Glomerular endothelial cell (primary cell): ENCODE measurements at places on chromosomes 4 and X. TPM values are rescaled to one million over a fixed set of nuclear protein-coding genes. Genes with fewer than 3 reads are reported as not detected.

Gene CENPI
- 3.4 and 5.0 TPM in 2 replicates for total RNA-seq

Gene DGAT2L6
- total RNA-seq, result not detected in 2 replicates

Gene ABLIM2
- total RNA-seq, result 0.29 and 0.99 TPM in 2 replicates

Gene ANK2
- total RNA-seq, result 4.1 and 6.1 TPM in 2 replicates

Gene GK
- 1.9 and 2.1 TPM in 2 replicates for total RNA-seq

Gene SYN1
- 0.15 and 0.88 TPM in 2 replicates for total RNA-seq

Gene CSAG1
- not detected in 2 replicates for total RNA-seq

Gene C4orf17
- total RNA-seq, result not detected in 2 replicates

Gene CCKAR
- not detected in 2 replicates for total RNA-seq

Gene STATH
- not detected in 2 replicates for total RNA-seq

Gene TRAPPC2
- 12.3 and 14.2 TPM in 2 replicates for total RNA-seq

Gene VSIG1
- 0.44 and 1.6 TPM in 2 replicates for total RNA-seq

Gene ZNF630
- 2.0 TPM in 2 replicates for total RNA-seq

Gene ARHGAP6
- 1.5 and 1.7 TPM in 2 replicates for total RNA-seq

Gene PLS3
- 268 and 293 TPM in 2 replicates for total RNA-seq

Gene XG
- total RNA-seq, result 0.05 TPM in 1 of 2 replicates, not detected in the other

Gene HPF1
- total RNA-seq, result 17.9 and 20.6 TPM in 2 replicates

Gene ZFP42
- 0.63 and 0.93 TPM in 2 replicates for total RNA-seq

Gene FGA
- total RNA-seq, result not detected in 2 replicates

Gene SPRY1
- 22.0 and 87.3 TPM in 2 replicates for total RNA-seq

Gene KCNE5
- not detected in 2 replicates for total RNA-seq

Gene SSX2B
- not detected in 2 replicates for total RNA-seq

Gene GLRA3
- total RNA-seq, result not detected in 2 replicates

Gene PHOX2B
- total RNA-seq, result not detected in 2 replicates

Gene SLC10A4
- total RNA-seq, result 0.12 TPM in 1 of 2 replicates, not detected in the other
